ENCODE measurements at places on chromosomes 16 and 17.

GRCh38 chr16:15960124-15960971, 10.9 kb downstream of the ABCC1 start:
- no peak for DNase-seq

- DNase-seq: no peak
Observed at GRCh38 chr17:83135692-83136091, 56.3 kb downstream of the METRNL start.

DNA sequence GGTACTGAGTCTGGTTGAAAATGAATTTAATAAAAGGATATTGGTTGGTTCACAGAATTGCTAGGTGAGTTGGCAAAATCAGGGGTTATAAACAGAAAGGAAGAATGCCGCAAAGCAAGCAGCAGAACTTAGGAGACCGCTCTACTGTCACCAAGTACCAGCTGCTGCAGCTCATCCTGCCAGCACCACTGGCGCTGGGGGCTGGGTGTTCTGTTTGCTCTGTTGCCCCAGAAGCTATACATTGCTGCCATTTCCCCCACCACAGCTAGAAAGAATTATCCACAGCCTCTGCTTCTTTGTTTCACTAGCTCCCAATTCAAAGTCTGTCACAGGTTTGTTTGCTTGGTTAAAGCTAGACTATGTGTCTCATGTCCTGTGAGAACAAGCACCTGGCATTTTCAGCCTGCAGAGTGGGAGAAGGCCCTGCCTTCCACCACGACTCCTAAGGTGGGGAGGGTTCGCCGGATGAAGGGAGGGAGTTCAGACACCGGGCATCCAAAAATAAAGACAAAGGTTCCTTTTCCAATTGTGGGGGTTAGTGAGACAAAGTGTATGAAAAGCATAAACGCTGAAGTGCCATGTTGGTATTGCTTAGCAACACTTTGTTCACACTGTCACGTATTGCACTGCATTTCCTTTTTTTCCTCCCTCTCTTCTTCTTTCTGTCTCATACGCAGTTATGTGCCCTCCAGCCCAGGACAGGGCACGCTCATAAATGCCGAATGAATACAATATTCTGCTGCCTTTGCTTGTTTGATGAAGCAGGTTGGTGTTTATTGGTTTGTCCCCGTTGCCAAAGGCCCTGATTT, 9.6 kb upstream of the CPD start:
- no peak for DNase-seq

DNA sequence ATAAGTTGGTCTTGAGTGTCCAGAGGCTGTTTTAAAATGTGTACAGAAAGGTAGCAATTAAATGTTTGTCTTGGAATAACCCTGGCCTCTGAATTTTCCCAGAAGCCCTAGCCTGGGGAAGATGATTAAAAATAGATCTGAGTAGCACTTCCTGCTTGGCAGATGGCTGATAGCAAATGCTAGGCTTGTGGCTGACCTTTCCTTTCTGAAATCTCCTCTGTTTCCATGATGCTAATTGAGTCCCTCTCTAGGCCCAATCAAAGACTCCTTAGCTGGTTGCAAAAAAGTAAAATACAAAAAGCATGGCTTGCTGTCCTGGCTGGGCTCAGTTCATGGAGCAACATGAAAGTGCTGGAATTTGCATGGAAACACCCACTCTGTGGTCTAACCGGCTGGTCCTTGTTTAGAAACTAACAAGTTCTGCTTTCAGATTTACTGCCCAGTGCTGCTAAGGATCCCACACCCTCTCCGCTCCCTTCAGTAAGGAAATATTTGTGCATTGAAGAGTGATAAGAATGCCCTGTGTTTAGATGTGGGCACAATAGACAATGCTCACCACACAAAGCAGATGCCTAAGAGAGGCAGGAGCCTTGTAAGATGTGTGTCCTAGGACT, 40.8 kb downstream of the YPEL2 start:
- DNase-seq: peak; percentile 35

DNA sequence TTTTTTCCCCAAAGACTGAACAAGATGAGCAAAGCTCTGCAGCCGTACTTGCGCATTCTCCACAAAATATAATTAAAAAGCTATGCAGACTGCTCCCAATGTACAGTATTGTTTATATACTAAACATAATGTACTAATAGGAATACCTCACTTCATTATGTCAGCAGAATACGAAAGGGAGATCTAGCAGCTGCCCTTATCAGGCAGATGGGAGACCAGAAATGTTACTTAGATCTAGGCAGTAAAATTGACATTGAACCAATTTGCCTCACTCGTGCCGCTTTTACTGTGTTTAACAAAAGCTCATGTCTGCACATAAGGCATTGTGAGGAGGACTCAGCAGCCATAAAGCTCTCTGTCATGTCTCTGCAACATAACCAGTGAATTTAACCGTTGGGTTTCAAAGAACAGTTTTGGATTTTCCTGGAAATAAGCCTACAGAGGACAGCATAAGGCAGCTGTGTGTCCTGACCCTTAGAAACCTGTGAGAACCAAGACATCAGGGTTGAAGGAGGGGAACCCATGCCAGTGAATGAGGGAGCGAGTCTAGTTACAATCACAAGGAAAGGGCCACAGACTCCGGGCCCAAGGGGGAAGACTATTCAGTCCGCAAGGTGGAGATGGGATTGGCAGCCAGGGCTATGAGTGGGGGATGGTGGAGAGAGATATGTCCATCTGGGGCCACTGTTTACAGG, 71.4 kb downstream of the GNAO1 start:
- DNase-seq: no peak

DNA sequence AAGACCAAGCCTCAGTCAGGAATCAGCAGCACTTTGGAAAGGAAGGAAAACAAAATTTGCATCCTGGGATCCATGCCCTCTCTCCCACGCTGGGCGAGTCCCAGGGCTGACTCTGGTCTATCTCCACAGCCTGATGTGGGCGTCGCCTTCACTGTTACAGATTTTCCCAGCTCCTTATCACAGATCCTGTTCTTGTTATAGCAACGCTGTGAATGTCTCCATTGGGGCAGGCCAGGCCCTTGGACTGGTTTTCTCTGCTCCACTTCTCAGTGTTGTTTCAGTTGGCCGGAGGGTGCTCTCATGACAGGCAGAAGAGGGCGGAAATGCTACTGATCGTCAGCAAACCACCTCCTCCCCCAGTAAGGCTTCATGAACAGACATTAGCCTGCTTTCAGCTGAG, 127.9 kb upstream of the CDH11 start:
- DNase-seq: no peak

DNA sequence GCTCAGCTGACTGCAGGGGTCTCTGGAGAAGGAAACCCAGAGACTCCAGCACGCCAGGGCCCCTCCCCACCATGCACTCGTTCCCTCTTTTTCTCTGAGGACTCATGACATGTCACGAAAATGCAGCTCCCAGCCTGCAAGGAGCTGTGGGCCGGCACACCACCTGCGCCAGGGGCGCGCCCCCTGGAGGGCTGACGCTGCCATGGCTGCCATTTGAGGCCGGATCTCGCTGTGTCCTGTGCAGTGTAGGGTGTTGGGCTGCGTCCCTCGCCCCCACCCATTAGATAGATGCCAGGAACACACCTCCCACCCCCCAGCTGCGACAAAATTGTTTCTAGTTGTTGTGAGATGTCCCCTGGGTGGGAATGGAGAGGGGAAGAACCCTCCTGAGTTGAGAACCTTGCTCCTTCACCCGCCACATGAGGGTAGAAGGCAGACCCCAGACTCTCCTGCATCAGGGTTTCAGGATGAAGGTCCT, 8.2 kb downstream of the SYNGR2 start:
- peak; percentile 58 for DNase-seq
